Naive thymus-derived CD4-positive, alpha-beta T cell (primary cell): ENCODE measurements at places on chromosomes 13 and 19. TPM values are rescaled to one million over a fixed set of nuclear protein-coding genes. Genes with fewer than 3 reads are reported as not detected.

Gene FAM216B
- not detected for polyA plus RNA-seq

Gene CEACAM1
- 2.3 TPM for polyA plus RNA-seq

Gene TNFSF11
- polyA plus RNA-seq, result not detected

Gene C1QTNF9
- not detected for polyA plus RNA-seq

Gene ZNF567
- 9.5 TPM for polyA plus RNA-seq

Gene CD22
- polyA plus RNA-seq, result 0.70 TPM

Gene DNM2
- polyA plus RNA-seq, result 111 TPM

Gene MYH14
- not detected for polyA plus RNA-seq

Gene CD209
- polyA plus RNA-seq, result not detected

Gene MRPL54
- 154 TPM for polyA plus RNA-seq

Gene OR7D2
- polyA plus RNA-seq, result not detected

Gene CYP2F1
- not detected for polyA plus RNA-seq

Gene KRTDAP
- not detected for polyA plus RNA-seq

Gene PSG7
- polyA plus RNA-seq, result not detected

Gene FXYD7
- polyA plus RNA-seq, result 2.6 TPM

Gene DPF1
- not detected for polyA plus RNA-seq

Gene LAIR1
- polyA plus RNA-seq, result 98.1 TPM

- no peak for DNase-seq
Measured at GRCh38 chr19:46726551-46726950, 9.6 kb upstream of the PRKD2 start.

GRCh38 chr19:51399231-51399630 lies 8.8 kb upstream of the C19orf84 start:
- DNase-seq, result no peak

DNA sequence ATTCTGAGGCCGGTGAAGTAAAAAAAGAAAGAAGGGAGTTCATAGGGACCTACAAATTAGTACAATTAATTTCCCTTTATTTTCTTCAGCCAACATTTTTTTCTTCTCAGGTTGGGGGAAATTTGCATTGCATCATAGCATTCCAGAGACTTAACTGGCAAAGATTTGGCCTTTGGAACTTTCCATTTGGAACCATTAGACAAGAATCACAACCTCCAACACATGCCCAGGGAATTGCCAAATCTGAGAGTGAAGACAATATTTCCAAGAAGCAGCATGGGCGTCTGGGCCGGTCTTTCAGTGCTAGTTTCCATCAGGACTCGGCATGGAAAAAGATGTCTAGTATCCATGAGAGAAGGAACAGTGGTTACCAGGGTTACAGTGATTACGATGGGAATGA lies 6.4 kb upstream of the ERCC5 start:
- no peak for DNase-seq

DNA sequence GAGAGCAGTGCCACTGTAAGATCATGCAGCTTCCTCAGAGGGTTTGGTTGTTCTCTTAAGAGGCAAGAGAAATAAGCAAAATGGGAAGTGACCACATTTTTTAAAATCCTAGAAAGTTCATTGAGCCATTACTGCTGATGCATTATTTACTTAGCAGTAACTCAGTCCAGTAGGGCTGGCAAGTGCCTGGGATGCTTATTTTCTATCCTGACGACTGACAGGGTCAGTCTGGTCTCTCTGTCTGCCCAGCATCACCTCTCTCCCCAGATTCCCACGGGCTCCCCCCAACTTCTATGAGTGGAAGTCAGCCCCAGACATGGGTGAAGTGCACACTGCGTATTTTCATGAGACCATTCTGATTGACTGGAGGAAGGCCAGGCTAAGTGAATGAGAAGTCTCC lies 10.4 kb downstream of the SHISA2 start:
- DNase-seq, result no peak

GRCh38 chr13:45538382-45538781 lies 73.6 kb downstream of the COG3 start:
- no peak for DNase-seq

- DNase-seq, result peak; percentile 70
Measured at GRCh38 chr19:54462655-54463530, 685 bp downstream of the LENG9 start.

- peak; percentile 6 for DNase-seq
Measured at GRCh38 chr13:32001154-32001768, 30.3 kb upstream of the FRY start.

DNA sequence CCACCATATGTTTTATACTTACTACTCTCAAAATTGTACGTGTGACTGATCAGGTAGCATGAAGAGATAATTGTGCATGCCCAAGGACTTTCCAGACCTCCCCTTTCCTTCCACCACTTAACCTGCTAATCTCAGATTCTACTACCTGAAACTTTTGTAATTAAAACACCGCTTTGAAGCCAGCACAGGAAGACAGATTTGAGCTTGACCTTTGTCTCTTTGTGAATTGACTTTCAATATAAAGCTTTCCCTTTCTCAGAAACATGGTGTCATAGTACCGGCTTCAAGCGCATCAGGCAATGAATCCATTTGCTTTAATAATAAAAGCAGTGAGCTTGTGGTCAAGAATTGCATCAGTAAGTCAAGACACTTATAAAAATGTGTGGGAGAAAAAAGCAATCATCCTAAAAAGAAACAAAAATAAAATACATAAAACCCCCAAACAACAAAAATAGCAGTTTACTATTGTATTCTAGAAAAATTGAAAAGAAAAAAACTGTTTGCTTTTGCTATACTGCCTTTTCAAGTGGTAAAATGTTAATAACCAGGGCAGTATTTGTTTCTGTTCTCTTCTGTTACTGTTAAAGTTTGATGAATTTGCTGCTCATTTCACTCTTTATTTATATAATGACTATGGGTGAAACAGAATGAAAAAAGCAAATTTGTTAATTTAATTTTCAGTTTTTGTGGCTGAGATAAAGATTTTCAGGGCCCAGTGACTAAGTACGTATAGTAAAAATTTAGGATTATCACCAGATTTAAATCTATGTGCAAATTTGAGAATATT lies 2075.3 kb downstream of the PCDH9 start:
- no peak for DNase-seq

GRCh38 chr13:98966019-98966418 lies 11.8 kb downstream of the DOCK9 start:
- no peak for DNase-seq

GRCh38 chr19:19176950-19177349 lies 6.9 kb upstream of the MEF2B start:
- no peak for DNase-seq

- DNase-seq, result no peak
Measured at GRCh38 chr13:60887711-60888110, 490.7 kb downstream of the TDRD3 start.

DNA sequence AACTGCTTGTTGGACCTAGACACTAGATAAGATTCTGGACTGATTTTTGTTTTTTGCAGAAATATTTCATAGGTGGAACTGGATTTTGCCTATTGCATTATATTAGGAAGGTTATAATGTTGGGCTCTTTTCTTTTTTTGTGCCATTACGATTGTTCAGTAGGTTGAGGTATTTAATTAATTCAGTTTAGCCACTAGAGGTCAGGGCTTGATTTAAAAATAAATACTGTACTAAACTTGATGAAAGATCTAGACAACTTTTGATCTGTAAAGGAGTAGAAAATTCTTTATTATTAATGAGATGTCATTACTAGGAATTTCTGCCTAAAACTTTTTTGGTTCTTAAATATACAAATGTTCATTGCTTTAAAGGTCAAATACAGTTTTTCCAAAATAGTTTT lies 15.2 kb upstream of the SUPT20H start:
- no peak for DNase-seq

DNA sequence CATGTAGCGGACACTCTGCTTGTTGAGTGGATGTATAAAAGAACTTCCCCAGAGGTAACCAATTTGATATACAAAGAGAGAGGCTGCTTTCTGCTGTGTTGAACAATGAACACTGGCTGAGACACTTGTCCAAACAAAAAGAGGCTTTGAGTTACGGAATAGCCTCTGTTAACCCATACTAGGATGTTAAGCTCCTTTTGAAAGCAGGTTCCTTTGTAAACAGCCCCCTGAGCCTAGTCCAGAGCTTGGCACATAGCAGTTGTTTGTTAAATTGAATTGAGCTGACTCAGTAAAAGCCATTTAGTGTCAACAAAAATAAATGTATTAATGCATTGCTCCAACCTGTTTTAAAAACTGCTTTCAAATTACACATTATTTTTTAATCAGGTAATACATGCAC lies 200.1 kb downstream of the MZT1 start:
- DNase-seq, result no peak

DNA sequence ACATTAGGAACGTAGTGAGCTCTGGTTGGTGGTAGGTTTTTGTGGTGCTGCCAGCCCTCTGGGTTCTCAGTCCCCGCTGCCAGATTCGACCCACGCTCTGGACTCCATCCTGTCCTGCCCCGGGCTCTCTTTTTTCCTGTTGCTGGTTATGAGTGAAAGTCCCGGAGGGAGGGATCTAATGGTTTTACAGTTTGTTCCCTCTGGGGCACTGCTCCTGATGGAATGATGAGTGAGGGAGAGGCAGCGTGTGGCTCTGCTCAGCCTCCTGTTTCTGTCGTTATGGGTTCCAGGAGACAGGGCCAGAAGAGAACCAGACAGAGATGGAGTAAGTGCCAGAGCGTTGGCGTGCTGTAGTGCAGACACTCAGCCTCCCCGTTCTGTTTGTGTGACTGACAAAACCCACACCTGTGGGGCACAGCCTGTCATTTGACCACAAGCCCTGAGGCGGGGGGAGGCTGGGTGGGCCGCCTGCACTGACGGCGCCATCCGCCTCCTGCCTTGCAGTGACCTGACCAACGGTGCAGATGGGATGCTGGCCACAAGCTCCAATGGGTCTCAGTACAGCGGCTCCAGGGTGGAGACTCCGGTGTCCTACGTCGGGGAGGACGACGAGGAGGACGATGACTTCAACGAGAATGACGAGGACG lies 18.3 kb downstream of the ATP4B start:
- DNase-seq, result no peak

GRCh38 chr19:44845612-44846454 lies at the start of gene NECTIN2:
TSS of gene NECTIN2 (plus strand) at chr19:44846297. CDS start at chr19:44846526, 229 bp downstream.
- peak; percentile 95 for DNase-seq

GRCh38 chr19:2291185-2291751 lies 9.3 kb upstream of the PEAK3 start:
- no peak for DNase-seq

DNA sequence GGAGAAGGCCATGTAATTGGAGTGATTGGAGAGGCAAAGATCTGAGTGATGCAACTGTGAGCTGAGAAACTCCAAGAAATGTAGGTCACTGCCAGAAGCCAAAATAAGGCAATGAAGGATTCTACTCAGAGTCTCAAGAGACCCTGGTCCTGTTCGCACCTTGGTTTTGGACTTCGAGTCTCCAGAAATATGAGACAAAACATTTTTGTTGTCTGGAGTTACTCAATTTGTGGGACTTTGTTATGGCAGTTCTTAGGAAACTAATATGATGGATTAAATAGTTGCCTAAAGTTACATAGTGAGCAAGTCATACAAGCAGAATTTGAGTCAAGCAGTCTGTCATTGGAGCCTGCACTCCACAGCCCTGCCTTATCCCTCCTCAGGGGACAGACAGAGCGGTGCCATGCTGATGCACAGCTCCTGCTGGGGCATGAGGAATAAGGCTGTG lies 104.2 kb downstream of the ITGBL1 start:
- DNase-seq, result no peak

DNA sequence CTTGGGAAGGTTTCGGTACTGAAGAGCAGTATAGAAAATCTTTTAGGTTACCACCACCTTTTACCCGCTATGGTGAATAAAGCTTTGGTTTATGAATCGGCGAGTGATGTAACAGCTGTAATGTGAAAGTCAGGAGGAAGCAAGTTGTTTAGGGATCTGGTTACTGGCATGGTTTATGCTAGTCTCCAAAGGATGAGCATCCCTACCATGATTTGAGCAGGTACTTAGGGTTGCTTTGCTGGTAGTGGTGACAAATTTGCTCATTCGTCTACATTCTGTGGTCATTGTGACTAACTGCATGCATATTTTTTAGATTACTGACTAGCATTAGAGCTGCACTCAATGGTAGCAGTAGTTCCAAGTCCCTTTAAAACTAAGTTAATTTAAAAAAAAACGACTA lies 104.1 kb downstream of the FRY start:
- no peak for DNase-seq

- no peak for DNase-seq
Measured at GRCh38 chr19:51387924-51388389, at the start of gene LIM2. TSS of gene LIM2 (minus strand) at chr19:51387974. CDS start at chr19:51387443, 531 bp downstream.

DNA sequence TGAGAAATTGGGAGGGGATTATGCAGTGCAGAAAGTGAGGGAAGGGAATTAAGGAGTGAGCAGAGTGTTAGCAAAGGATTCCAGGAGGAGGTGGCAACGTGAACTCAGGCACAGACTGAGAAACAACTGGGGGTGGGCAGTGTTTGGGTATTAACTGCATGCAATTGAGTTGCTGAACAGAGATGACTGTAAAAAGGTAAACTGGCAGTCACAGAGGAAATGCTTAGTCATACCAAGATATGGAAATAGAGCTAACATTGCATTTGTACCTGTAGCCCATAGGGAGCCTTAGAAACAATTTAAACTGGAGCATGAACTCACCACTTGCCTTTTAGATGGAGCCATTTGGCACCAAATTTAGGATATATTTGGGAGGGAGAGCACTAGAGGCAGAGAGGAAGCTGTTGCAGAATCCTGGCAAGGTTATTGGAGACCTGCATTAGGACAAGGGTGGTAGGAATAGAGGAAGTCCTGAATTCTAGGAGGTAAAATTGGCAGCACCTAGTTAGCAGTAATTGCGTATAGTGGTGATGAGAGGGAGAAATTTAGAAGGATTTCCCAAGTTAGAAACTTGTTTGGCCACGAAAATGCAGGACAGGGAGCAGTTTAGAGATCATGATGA lies 100.6 kb upstream of the FRY start:
- no peak for DNase-seq

DNA sequence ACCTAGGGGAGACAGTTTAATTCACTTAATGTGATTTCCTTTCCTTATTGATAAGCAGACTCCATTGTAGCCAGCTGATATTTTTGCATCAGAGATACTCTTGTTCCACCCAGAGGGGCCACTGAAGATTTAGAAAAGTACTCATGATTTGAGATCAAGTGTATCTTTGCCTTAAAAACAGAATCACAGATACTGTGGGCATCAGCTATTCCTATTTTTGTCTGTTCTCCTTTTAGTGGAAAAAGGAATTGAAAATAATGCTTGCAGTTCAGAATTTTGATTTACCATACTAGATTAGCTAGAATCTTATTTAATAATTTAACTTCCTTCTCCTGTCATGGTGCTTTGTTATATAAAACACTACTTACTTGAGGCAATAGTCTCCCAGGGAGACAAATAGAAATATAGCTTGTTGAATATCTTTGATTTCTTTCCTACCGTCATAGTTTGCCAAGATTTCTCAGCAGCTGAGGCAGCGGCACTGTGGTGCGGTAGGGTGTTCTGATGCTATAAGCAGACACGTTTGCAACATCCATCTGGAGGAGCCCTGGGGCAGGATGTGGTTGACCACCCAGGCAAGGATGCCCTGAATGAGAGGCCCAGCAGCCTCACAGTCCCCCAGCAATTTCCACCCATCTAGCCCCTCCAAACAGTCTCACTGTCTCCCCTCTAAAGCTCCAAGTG lies 47.0 kb upstream of the RAP2A start:
- DNase-seq, result no peak
